CD4-positive, alpha-beta T cell treated with Interleukin-21 for 1 hour (primary cell): ENCODE measurements at places on chromosomes 2 and 18.

DNA sequence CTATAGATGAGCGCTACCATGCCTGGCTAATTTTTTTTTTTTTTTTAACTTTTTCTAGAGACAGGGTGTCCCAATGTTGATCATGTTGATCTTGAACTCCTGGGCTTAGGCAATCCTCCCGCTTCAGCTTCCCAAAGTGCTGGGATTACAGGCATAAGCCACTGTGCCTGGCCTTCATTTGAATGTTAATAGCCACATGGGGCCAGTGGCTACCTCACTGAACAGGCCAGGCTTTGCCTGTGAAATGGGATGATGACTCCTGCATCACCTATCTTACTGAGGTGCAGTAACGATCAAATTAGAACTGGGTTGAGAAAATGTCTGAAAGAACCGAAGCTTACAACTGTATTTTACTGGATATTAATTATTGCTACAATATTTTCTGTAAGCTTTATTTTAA lies 278.7 kb downstream of the TCF4 start:
- no peak for DNase-seq

GRCh38 chr2:72293620-72294019 lies 146.0 kb upstream of the CYP26B1 start:
- DNase-seq = no peak

DNA sequence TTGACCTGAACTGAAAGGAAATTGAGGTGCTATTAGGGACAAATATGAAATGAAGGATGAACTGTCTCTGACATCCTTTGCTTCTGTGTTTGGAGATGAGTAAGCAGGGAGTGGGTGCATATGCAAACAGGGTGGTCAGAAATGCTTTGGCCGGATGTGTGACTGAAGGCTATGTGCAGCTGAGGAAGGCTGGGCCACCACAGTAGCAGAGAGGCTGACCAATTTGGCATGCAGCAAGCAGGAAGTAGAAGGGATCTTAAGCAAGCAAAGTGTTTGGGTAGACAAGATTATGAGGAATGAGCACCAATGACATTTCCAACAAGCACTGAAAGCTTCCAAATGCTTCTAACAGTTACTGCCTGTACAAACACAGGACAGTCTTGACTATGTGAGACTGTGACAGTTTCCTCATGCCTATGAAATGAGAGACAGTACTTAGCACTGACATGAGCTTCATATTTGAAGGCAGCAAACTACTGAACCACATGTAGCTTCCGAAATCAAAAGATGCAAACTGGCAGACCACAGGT lies 3.3 kb upstream of the ACTR3 start:
- DNase-seq = peak; percentile 31

DNA sequence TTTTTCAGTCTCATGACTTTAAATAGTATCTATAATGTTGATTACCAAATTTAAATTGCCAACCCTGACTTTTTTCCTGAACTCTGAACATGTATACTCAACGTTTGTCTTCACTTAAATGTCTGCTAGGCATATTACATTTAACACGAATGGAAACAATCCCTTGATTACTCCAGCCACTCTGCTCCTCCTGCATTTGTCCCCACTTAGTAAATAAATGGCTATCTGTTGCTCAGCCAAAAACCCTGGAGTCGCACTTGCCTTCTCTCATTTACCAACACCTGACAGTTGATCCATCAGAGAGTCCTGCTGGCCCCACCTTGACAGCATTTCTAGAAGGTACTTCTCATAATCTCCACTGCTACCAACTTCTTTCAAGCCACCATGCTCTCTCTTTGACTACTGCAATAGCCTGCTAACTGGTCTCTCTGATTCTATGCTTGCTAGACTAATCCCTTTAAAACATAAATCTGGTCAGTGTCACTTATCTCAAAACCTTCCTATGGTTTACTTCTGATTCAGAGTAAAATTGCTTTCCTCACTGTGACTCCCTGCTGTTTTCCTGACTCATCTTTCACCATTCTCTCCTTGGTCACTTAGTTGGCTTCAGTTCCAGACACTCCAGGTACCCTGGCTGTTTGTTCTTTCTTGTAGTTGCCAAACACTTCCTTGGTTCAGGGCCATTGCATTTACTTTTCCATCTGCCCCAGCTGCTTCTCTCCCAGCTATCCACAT lies 31.9 kb downstream of the SPAG16 start:
- no peak for DNase-seq
